ENCODE measurements at places on chromosomes 11 and 22.

- DNase-seq, result no peak
These were observed 7.0 kb downstream of the DERL3 start for GRCh38 chr22:23831781-23832180.

DNA sequence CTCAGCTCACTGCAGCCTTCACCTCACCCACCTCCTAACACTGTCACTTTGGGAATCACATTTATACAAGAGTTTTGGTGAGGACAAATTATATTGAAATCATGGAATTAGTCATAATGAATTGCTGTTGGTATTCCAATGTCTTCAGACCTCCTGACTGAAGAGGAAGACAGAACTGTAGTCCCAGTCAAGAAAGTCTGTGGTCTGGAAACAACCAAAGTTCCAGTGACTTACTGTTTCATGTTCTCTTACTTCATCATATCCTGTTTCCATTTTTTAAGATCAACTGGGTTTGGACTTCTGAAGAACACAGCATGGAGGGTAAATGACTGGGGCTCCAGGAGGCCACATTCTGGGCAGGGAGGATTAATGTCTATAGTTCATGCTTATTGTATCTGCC lies 43.0 kb upstream of the HIPK3 start:
- DNase-seq, result no peak

GRCh38 chr11:60926500-60926899 lies 2.2 kb downstream of the TMEM132A start:
- no peak for DNase-seq

DNA sequence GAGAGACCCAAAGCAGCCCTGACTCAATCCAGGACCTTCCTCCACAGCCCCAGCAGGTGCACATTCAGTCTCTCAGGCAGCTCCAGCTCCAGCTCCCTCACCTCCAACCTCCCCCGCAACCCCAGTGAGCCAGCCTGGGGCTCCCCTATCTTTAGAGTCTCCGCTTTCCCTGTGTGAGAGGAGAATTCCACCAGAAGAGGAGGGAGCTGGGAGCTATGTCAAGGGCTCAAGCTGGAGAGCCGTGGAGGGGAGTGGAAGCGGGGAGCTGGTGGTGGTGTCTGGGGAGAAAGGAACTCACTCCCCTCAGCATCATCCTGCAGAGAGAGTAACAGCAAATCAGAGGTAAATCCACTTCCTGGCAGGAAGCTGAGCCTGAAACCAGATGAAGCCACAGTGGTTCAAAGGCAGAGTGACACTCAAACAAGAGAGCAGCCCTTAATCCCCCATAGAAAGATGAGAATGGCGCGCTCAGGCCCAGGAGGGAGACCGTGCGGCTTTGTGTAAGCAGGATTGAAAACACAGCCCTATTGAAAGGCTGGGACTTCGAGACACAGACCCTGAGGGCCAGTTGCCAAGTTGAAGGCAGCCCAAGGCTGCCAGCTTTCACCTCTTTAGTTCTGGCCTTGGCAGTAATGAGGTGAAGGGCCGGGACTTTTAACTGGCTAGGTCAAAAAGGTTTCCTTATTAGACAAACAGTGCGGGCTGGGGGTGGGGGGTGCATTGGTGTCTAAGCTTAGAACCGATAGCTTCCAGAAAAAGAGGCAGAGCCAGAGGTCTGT lies 21.4 kb upstream of the CDON start:
- no peak for DNase-seq

- DNase-seq, result no peak
These were observed 1421.2 kb upstream of the TENM4 start for GRCh38 chr11:80862011-80862410.

DNA sequence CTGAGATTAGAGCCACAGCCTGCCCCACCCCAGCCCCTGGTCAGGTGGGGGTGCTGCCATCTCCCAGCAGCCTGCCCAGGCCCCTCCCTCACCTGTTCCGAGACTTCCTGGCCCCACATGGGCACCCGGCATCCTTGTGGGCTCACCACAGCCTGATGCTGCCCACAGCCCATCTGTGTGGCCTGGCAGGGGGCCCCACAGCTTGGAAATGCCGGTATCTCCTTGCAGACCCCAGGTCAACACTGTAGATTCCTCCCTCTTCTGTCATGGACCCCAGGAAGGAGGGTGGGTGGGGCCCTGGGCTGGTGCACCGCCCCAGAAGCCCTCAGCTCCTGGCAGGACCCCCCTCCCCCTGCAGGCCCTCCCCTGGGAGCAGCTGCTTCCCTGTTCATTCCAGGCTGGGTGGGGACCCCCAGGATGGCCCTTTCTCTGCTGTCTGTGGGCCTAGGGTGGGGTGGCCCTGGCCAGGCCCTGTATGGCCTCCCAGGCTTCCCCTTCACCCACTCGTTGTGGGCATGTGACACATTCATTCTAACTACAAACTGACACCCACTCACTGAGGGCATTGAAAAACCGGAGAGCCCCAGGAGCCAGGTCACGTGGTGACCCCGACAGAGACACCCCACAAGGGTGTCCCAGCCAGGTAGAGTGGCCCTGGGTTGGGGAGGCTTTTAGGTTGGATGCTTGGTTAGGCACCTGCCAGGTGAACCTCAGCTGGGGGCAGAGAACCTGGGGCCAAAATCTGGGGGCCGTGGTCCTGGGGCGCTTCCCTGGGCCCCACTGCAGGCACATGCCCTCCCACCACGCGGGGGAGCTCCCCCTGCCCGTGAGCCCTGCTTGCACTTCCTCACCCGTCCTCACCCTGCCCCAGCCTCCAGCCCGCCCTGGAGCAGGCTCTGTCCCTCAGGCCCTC lies 44.1 kb upstream of the CCDC188 start:
- DNase-seq, result no peak

GRCh38 chr22:44449061-44449682 lies 48.9 kb downstream of the RTL6 start:
- DNase-seq, result peak; percentile 17

DNA sequence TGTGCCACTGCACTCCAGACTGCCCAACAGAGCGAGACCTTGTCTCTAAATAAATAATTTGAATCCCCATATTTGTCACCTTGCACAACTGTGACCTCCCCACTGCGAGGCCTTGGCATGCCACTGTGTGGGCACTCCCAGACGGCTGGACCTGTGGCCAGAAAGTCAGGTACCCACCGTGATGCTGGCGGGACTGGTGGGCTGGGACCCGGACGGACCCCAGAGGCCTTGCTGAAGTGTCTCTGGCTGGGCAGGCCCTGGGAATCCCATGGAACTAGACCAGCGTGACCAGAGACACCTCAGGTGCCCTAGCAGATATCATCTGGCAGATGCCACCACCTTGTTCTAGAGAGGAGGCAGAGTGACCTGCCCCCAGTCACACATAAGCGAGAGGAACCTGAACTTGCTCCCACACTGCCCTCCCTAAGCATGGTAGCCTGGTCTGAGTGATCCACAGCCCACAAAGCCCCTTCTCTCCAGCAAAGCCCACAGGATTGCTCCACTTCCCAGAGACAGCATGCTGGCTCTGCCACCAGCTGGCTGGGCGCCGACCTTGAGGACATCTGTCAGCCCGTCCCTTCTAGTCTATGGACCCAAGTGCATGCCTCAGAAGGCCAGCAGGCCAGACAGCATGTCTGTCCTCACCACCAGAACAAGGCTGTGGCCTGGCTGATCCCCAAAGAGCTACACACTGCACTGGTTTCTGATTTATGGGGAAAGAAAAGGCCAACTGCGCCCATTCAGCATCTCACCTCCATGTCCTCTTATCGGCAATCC lies 9.5 kb downstream of the MACROD1 start:
- DNase-seq, result no peak

GRCh38 chr11:1055109-1055703 lies 18.7 kb upstream of the MUC6 start:
- no peak for DNase-seq

- no peak for DNase-seq
These were observed 30.1 kb downstream of the SMCO4 start for GRCh38 chr11:93512949-93513667.

DNA sequence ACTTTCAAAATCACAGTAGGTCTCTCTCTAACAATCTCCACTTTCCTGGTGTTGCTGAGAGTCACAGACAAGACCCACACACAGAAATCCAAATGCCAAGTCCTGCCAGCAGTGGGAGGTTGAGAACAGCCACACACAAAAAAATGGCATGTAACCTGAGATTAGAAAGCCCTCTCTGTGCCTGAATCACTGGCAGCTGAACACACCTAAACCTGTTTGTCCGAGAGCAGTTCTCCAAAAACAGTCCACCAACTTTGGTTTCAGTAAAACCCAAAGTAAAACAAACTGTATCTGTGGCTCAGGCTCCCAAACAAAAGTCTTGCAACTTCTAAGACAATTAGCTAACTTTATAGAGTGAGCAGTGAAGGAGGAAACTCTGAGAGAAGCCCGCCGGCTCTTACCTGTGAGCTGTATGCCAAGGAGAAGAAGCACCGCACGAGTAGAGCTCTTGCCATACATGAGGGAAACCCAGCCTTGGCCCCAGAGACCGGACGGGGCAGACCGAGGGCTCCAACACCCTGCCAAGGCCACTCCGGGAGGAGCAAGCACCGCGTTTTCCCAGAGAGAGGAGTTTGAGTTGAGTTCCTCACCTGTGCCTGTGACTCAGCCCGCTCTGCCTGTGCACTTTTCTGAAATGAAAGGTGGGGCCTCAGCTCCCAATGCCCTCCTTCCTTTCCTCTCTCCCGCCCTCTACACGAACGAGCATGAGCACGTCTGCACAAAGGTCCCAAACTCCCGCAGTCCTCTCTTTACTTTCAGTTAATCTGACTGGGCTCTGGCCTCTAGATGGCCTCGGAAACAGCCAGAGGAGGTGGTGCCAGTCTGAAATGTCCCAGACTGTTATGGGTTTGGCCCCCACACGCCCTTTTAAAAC lies at the start of gene MPZL2:
TSS of gene MPZL2 (minus strand) at position 603 of the 874 bp plus-strand sequence. CDS start at position 459, 144 bp downstream.
- DNase-seq, result no peak

DNA sequence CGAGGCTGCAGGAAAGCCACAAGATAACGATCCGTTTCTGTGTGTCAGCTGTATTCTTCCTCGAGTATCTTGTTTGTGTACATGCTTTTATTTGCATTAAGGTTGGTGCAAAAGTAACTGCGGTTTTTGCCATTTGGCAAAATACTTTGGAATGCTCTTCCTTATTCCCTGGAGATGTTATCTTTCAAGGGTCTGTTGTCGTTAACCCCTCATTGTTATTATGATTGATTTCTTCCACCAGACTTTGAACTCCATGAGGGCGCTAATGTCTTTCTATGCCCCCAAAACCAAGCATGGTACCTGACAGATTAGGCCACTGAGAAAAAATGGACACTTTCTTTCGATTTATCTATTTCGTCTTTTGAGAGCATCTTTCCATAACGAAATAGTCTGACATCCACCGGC lies 563 bp upstream of the PSMA1 start:
- DNase-seq, result no peak

GRCh38 chr22:20129747-20130014 lies 1.9 kb upstream of the ZDHHC8 start:
- DNase-seq, result no peak

- DNase-seq, result no peak
These were observed 478.3 kb upstream of the KIRREL3 start for GRCh38 chr11:127478826-127479225.
